Dorsolateral prefrontal cortex (tissue), 122 donors: ENCODE measurements at places on chromosomes 3 and 15. TPM values are rescaled to one million over a fixed set of nuclear protein-coding genes. Genes with fewer than 3 reads are reported as not detected.

The NLGN1 gene
- total RNA-seq = 64.6 TPM

The GP9 gene
- not detected for total RNA-seq

The ACTRT3 gene
- 1.5 TPM for total RNA-seq

The TNNC1 gene
- total RNA-seq = not detected

The PDCD7 gene
- 52.3 TPM for total RNA-seq

The CEP19 gene
- total RNA-seq = 7.2 TPM

The TM4SF1 gene
- 10.1 TPM for total RNA-seq

The ZNF385D gene
- total RNA-seq = 38.5 TPM

The SH2D7 gene
- not detected for total RNA-seq

The UROC1 gene
- 0.30 TPM for total RNA-seq
